ENCODE measurements at places on chromosomes 3 and 15.
A peak's percentile ranks its signal among the peaks of the same experiment; 100 is the strongest.

GRCh38 chr3:192351441-192351840 is 375.9 kb downstream of the FGF12 start:
- no peak overlapping the region for H3K27ac ChIP-seq
- no peaks in the 10 kb centered on the region for H3K36me3 ChIP-seq
- no peaks in the 10 kb centered on the region for H3K27me3 ChIP-seq

DNA sequence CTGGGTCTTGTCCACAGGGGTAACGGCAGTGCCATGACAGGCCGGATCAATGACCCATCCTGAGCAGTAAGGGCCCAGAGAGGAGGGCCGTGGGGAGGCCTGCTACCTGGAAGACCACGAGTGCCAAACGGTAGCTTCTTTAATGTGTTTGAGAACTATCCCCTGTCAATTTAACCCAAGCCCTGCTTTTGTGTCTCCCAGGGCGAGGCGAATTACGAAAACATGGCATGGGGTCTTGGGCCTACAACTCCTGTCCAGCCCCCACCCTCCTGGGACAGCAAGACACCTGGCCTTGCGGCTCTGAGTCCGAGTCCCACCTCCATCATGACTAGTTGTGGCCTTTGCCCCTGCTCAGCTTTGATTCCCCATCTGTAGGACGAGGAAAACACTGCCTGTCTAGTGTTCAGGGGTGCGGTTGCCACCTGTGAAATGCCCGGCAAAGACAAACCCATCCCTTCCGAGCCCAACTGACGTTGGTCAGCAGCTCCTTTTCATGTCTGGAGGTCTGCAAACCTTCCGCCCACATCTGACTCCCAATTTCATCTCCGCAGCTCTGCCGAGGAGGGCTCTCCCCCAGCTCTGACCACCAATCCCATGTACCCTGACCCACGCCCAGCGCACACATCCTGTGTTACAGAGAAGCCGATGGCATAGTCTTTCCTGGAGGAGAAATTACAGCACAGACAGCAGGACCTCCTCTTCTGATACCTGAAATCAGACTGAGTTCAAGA is 28.9 kb upstream of the SNRPA1 start:
- H3K27me3 ChIP-seq: no peaks in the 10 kb centered on the region
- no peaks in the 10 kb centered on the region for H3K36me3 ChIP-seq
- no peak overlapping the region for H3K27ac ChIP-seq
- DNase-seq: no peak
- H3K4me1 ChIP-seq: no peaks in the 10 kb centered on the region

GRCh38 chr3:178561239-178561638 is 25.0 kb downstream of the KCNMB2 start:
- no peak for DNase-seq
- no peaks in the 10 kb centered on the region for H3K4me1 ChIP-seq
- H3K4me3 ChIP-seq: no peak overlapping the region
- no peaks in the 10 kb centered on the region for H3K27me3 ChIP-seq

- H3K36me3 ChIP-seq: no peaks in the 10 kb centered on the region
- H3K27me3 ChIP-seq: no peaks in the 10 kb centered on the region
- H3K27ac ChIP-seq: no peak overlapping the region
- no peak overlapping the region for H3K4me3 ChIP-seq
- H3K4me1 ChIP-seq: no peaks in the 10 kb centered on the region
Observed at GRCh38 chr15:48360841-48361240, 29.6 kb downstream of the DUT start.

DNA sequence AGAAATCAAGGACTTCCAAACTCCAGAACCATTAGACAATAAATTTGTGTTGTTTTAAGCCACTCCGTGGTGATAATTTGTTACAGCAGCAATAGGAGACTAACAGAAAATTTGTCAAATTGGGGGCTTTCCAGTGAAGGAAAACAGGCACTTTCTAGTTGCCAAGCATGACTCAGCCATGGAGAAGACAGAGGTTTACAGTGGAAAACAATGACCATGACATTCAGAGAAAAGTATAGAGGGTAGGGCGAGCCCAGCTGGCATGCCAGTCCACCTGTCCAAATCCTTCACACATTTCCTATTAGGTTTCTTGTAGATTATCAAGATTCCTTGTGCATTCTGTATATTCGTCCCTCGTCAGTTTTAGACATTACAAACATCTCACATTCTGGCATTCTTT is 24.9 kb downstream of the SLCO2A1 start:
- H3K36me3 ChIP-seq: no peaks in the 10 kb centered on the region
- H3K4me1 ChIP-seq: no peaks in the 10 kb centered on the region
- no peaks in the 10 kb centered on the region for H3K27me3 ChIP-seq
- DNase-seq: no peak

DNA sequence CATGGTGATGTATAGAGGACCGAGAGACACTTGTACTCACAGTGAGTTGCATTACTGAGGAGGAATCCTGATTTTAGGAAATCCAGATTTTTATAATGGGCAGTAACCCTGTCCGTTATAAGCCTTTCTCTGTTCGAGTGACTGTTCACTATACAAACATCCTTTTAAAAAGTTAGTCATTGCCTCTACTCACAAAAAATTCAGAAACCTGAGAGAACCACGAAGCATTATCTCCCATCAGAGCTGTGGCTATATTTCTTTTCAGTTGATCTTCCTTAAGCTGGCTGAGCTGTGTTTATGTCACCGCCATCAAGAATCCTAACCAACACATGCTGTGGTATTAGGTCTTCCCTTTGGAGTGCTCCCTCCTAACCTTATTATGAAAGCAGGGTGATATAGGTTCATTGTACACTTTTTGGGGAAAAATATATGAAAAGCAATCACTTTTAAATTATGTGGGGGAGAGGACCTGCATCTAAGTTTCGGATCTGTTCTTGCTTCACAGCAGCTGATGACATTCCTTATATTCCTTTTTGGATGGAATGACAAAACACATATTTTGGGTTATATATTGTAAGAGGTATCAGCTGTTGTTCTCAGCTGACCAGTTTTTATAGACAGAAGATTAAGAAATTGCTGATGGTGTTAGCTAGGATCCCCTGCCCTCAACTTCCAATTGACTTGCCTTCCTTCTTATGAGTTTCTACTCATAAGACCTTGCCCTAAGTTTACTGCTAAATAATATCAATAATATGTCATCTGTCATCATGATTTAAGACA is 465.9 kb upstream of the RASGRP1 start:
- no peaks in the 10 kb centered on the region for H3K27me3 ChIP-seq
- H3K4me1 ChIP-seq: no peaks in the 10 kb centered on the region

GRCh38 chr3:170585937-170586310 is at the start of gene SLC7A14:
TSS of gene SLC7A14 (minus strand) at chr3:170586075. CDS start at chr3:170526936, 59,139 bp downstream.
- no peak for DNase-seq
- H3K27me3 ChIP-seq: peaks cover 5% of the 10 kb centered on the region
- no peaks in the 10 kb centered on the region for H3K4me1 ChIP-seq
- H3K4me3 ChIP-seq: peak within 1 kb of the TSS; percentile 23

DNA sequence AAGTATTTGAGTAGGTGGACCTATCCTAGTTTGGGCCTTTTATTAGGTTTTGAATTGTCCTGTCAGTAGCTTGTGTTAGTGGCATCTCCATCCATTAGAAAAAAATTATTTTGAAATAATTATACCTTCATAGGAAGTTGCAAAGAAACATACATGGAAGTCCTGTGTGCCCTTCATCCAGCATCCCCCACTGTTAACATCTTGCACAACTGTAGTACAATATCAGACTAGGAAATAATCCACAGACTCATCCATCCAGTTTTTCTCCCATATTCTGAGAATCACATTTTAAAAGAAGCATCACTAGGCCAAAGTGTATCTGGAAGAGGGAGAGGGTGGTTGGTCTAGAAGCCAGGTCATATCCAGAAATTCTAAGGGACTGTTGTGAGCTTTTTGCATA is 155.5 kb upstream of the ROPN1 start:
- H3K36me3 ChIP-seq: no peaks in the 10 kb centered on the region
- H3K27me3 ChIP-seq: peaks cover 37% of the 10 kb centered on the region
- H3K4me1 ChIP-seq: no peaks in the 10 kb centered on the region

- no peak overlapping the region for H3K4me3 ChIP-seq
- no peak for DNase-seq
- H3K27me3 ChIP-seq: no peaks in the 10 kb centered on the region
- peaks cover 48% of the 10 kb centered on the region for H3K36me3 ChIP-seq
- H3K27ac ChIP-seq: no peak overlapping the region
- H3K4me1 ChIP-seq: no peaks in the 10 kb centered on the region
Observed at GRCh38 chr3:129266651-129267050, 12.0 kb upstream of the HMCES start.

DNA sequence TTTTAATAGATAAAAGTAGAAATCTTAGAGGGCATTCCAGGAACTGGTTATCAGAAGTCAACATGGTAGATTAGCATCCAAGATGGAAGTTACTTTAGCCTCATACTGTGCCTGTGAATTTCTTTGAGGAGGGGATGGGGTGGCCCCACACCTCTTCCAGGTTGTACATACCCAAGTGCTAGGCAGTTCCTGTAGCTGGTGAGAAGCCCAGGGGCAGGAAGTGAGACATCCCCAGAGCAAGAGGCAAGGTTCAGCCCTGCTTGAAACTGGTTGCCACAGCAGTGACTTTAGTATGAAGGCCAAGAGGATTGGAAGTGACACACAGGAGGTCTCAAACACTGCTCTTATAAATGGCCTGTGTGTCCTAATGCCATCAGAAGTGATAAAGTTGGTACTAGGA is 11.9 kb downstream of the GTPBP8 start:
- peaks cover 41% of the 10 kb centered on the region for H3K36me3 ChIP-seq
- no peak overlapping the region for H3K27ac ChIP-seq
- DNase-seq: no peak
- H3K27me3 ChIP-seq: no peaks in the 10 kb centered on the region

DNA sequence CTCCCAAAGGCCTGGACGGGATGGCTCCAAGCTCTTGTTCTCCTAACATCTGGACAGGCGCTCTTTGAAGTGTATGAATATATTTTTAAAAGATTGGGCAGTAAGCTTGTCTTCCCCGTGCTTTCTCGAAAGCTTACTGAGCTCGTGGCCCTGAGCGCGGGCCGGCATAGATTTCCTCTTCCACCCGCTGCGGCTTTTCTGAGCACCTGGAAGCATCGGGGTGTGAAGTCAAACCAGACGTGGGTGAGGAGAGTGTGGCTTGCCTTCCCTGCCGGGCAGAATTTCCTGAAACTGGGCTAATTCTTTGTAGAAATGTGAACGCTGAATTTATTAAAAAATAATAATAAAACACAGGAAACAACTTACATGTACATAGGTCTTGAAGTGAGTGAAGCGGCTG is 25.9 kb downstream of the GPR160 start:
- no peaks in the 10 kb centered on the region for H3K27me3 ChIP-seq
- no peaks in the 10 kb centered on the region for H3K4me1 ChIP-seq
- no peaks in the 10 kb centered on the region for H3K36me3 ChIP-seq
- no peak overlapping the region for H3K4me3 ChIP-seq
- no peak overlapping the region for H3K27ac ChIP-seq
- DNase-seq: no peak

DNA sequence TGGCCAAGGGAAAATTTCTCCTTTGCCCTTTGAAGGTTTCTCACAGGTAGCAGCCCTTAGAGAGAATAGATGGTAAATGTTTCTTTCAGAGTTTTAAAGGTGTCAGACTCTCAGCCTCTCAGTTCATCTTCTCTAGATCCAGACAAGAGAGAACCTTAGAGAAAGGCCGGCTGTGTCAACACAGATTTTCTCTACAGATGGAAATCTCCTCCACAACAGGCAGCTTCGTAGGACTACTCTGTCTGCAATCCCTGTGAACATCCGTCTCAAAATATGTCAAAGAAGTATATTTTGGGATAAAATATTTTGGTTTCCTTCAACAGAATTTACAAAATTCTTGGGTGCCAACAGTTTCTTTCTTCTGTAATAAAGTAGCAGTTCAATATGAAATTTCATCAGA is 282.1 kb upstream of the POU1F1 start:
- no peaks in the 10 kb centered on the region for H3K27me3 ChIP-seq
- H3K4me1 ChIP-seq: no peaks in the 10 kb centered on the region
- no peak overlapping the region for H3K27ac ChIP-seq
- H3K36me3 ChIP-seq: no peaks in the 10 kb centered on the region

DNA sequence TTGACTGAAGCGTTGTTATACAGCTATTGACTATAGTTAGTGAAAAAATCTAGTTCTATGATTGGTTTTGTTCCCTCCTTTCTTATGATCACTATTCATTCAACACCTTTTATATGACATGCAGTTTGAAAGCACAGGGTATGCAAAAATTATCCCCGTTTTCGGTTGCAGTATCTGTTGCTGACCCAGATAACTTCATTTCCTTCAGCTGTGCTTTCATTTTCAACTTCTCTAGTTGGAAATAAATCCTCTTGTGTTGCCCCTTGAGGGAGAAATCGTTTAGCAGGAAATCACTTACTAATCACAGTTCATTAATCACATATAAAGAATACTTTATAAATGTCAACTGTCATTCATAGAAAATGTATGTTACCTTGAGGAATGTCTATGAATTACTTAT is 55.1 kb downstream of the MBNL1 start:
- H3K27me3 ChIP-seq: no peaks in the 10 kb centered on the region
- no peaks in the 10 kb centered on the region for H3K36me3 ChIP-seq
- no peak for DNase-seq
- peaks cover 28% of the 10 kb centered on the region for H3K4me1 ChIP-seq

GRCh38 chr15:40793216-40793989 is 13.5 kb upstream of the ZFYVE19 start:
- peak; percentile 83 for DNase-seq
- H3K27me3 ChIP-seq: no peaks in the 10 kb centered on the region
- H3K27ac ChIP-seq: peak overlapping the region; percentile 46
- no peaks in the 10 kb centered on the region for H3K36me3 ChIP-seq

- H3K27me3 ChIP-seq: no peaks in the 10 kb centered on the region
- no peak overlapping the region for H3K27ac ChIP-seq
- no peak overlapping the region for H3K4me3 ChIP-seq
- H3K4me1 ChIP-seq: no peaks in the 10 kb centered on the region
- no peak for DNase-seq
Observed at GRCh38 chr3:56291953-56292352, 176.3 kb downstream of the ERC2 start.

DNA sequence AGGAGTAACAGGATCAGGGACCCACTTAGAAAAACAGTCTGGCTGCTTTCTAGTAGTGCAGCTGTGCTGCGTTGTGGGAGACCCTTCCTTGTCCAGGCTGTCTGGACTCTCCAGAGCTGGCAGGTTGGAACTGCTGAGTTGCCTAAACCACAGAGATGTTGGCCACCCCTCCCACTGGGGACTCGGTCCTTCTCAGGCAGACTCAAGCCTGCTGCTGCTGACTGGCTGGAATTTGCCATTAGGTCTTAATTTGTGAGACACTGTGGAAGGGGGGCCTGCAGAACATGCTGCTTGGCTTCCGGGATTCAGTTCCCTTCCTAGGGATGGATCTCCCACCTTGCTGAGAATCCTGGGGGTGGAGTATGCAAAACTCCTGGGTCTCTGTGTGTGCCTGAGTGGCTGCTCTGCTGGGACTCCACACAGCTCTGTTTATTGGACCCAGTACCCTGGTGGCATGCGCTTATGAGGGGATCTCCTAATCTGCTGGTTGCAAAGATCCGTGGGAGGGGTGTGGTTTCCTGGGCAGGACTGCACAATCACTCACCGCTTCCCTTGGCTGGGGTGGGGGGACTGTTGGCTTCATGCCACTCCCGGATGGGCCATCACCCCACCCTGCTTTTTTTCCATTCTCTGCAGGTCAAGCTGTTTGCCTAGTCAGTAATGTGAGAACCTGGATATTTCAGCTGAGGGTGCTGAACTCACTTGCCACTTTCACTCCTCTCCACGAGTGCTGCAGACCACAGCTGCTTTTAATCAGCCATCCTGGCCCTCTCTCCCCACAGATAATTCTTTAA is 150.5 kb downstream of the CFAP20DC start:
- H3K27ac ChIP-seq: no peak overlapping the region
- H3K27me3 ChIP-seq: no peaks in the 10 kb centered on the region
- H3K4me3 ChIP-seq: no peak overlapping the region
- H3K4me1 ChIP-seq: no peaks in the 10 kb centered on the region
